NCI-H524 (cell line): ENCODE measurements at places on chromosomes 1 and 21.
A peak's percentile ranks its signal among the peaks of the same experiment; 100 is the strongest.

DNA sequence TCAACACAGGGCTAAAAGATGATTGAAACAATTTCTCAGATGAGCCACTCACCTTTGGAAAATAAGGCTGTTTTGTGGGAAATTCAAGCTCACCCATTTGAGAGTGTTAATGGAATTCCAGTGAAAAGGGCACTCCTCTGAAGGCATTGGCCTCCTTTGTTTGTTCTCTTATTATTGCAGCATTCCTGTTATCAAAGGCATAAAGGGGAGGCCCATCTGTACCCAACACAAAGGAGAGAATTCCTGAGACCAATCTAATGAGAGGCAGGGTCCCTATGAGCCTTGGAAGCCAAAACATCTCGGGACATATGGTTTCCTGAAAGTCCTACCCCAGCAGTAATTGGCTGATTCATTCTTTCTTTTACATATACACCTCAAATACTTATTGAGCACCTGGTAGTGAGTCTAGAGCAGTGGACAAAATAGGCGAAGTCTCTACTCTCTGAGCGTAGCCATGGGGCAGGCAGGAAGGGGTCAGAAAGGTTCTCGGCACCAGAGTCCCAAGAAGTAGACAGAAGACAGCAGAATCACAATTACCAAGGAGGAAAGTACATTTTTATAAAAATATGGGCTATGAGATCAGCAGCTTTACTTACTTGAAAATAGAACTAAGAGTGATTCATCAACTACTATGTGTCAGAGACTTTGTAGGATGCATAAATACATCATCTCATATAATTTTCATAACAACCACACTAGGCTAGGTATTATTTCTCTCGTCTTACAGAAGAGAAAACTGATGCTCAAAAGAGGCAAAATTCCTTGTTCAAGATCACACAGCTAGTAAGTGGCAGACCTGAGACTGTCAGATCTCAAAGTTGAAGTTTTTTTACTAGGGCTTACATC is 218.7 kb downstream of the DAB1 start:
- DNase-seq = no peak

DNA sequence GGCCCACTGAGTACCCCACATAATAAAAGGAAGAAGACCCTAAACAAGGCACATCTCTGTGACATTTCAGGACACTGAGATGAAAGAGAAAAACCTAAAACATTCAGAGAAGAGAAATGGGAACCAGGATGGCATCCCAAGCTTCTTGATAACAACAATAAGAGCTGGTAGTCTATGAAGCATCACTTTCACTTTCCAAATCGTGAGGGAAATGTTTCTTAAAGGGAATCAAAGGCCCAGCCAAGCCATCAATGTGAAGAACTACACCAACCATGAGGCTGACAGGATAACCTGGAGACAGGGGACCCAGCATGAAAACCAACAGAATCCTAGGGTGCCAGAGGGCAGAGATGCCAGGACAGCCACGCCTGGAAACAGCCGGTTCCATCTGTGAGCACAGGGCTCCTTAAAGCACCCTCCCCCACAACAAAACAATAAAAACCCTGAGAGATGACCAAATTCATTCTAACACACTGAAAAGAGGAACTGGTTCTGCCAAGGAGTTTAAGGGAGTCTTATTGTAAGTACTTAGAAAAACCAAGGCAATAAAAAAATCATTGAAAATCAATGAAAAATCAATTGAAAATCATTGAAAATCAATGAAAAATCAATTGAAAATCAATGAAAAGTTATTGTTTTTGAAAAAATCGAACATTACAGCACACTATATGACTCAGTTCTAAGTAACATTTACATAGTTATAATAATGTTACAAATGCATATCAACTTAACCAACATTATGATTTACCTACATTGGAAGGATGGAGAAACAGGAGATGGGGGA is 141.5 kb upstream of the ERG start:
- DNase-seq = no peak

- DNase-seq = no peak
Measured at GRCh38 chr1:16348414-16349182, 3.7 kb downstream of the FBXO42 start.

DNA sequence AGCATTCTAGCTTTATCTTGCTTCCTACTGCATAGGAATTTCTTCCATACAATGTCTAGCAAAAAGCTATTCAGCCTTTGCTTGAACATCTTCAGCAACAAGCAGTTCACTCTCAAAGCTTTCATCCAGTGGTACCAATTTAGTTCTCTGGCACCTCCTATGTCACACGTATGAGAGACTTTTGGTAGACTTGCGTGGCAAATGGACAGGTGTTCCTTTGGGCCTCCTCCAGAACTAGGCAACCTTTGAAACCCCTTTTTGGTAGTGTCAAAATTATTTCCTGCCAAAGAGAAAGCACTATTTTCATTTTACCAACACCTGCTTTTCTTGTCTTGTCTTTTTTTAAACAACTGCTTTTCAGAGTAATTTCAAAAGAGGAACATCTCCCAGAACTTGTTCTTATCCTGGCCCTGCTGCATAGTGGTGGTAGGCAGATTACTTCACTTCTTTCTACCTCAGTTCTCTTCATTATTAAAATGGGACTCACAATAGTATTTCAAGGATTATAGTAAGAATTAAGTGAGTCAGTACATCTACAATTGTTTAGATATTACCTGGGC is 122.4 kb downstream of the MAST2 start:
- DNase-seq = no peak

DNA sequence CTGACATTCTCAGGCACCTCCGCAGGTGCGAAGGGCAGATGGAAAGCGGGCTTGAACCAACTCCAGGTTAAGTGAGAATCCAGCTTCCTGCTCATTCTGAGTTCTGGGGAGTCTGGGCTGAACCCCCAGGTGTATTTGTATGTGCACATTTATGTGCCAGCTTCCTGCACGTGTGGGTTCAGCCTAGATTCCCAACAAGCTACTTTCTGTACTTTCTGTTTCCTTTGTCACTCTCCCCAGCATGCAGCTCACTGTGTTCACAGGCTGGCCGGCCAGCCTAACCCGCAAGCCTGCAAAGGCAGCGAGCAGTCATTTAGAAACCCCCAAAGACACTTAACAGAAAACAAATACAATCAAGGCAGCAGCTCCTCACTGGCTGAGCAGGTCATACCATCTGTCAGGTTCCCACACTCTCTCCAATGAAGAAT is 1.3 kb upstream of the IL19 start:
- no peak for DNase-seq

GRCh38 chr21:37136261-37136660 is 63.2 kb downstream of the TTC3 start:
- DNase-seq = no peak

DNA sequence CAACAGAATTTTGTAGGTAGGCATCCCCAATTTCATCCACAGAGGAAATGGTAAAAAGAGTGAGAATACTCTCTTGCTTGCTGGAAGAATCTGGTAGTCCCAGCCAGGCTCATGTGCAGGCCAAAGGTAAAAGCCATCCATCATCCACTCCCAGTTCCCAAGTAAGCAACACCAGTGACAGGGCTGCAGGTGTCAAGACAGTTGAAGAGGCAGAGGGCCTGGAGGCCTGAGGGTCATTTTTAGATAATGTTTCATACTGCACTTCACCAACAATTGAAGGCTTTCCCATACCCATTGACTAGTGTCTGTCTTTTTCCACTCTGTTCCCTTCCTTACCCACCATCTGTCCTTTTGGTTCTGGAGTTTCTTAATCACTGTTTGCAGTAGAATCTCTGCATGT is 141.7 kb upstream of the L1TD1 start:
- no peak for DNase-seq

GRCh38 chr1:80445033-80445432 is 1355.7 kb upstream of the ADGRL2 start:
- DNase-seq = no peak

DNA sequence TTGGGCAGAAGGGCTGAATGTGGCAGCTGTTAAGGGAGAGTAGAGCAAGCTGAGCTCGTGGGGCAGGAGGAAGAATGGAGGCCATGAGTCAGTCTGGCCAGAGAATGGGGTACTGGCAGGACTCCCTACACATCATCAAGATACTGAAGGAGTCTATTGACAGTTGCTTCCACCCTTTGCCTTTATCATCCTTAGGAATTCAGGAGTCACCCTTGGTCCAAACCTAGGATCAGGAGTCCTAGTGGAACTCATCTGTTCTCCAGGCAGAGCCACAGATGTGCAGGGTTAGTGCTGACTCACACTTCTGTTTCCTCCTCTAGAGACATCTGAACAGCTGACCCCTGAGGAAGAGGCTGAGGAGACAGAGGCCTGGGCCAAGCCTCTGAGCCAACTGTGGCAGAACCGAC is 18.7 kb upstream of the ST3GAL3 start:
- DNase-seq = no peak

DNA sequence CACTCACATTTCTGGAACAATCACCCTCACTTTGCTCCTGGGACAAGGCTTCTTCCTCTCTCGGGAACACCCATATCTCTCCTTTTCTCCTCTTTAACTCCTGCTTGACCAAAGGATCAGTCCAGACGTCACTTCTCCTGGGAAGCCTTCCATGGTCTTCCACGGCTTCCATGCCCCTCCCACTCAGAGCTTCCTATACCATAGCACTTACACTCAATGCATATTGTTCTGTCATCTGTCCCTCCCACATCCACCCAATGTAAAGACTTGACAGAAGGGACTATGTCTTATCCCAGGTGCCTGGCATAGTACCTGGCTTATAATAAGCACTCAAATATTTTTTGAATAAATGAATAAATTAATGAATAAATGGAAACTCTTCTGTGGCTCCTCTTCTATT is 28.2 kb downstream of the CD34 start:
- DNase-seq = no peak

GRCh38 chr1:34369701-34370455 is 193.2 kb downstream of the C1orf94 start:
- DNase-seq = no peak

DNA sequence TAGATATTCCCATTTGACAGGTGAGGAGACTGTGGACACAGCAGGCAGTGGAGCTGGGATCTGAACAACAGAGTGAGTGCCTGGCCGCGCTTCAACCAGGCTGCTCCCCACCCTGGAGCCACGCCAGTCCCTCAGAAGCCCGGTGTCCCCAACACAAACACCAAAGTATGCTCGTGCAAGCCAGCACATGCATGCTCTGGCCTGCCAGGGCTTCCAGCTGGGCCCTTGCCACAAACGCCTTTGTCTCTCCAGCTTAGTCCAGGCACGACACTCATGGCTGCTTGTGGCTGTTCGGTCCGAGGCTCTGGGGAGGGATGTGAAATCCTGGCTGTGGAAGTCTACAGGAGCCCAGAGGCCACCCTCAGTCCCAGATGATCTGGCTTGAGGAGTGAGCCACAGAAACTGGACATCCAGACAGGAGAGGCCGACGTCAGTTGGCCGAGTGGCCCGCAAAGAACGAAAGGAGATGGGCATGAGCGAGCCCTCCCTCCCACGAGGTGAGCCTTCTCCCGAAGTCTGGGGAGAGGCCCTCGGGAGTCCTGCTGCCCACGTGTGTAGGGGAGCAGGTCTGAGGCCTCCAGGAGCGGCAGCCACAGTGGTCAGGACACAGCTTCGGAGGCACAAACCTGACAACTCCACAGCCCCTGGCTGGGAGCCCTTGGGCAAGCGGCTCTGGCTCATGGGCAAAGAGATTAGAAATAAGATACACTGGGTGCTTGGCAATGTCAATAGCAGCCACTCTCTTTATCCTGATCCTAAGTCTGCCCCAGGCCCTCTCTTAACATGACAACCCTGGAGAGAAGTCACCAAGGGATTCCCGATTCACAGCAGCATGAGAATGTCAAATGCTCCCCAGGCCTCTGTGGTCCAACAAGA is 117.1 kb upstream of the IFFO2 start:
- no peak for DNase-seq

- no peak for DNase-seq
Measured at GRCh38 chr21:34989337-34990151, 59.6 kb downstream of the RUNX1 start.

DNA sequence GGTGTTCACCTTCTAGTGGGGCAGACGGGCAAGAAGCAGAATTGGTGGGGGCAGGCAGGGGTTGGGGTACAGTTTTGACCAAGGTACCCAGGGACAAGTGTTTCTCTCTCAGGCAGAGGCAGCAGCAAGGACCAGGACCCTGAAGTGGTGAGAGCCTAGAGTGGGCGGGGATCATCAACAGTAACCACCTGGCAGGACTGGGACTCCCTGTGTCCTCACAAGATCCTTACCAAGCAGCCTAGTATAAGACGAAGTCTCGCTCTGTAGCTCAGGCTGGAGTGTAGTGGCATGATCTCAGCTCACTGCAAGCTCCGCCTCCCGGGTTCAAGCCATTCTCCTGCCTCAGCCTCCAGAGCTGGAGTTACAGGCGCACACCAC is 3.2 kb upstream of the NADK start:
- DNase-seq = no peak

DNA sequence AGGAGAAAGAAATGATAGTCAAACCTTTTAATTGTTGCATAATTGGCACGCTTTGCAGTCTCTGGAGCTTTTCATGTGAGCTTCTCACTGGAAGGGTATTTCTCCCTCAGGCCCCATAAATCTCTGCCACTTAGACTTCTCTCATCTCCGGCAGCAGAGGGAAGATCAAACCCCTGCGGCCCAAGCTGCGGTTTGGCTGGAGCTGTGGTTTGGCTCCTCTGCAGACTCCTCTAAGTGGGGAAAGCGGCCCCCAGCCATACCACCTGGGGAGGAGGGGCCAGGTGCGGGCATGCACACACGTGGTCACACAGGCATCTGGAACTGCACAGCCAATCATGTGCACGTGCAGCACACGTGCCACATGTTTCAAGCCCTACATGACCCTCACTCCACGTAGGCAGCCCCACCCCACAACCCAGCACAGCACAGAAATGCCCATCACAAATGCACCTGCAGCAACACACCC is 58.3 kb downstream of the UBE2T start:
- DNase-seq = no peak

DNA sequence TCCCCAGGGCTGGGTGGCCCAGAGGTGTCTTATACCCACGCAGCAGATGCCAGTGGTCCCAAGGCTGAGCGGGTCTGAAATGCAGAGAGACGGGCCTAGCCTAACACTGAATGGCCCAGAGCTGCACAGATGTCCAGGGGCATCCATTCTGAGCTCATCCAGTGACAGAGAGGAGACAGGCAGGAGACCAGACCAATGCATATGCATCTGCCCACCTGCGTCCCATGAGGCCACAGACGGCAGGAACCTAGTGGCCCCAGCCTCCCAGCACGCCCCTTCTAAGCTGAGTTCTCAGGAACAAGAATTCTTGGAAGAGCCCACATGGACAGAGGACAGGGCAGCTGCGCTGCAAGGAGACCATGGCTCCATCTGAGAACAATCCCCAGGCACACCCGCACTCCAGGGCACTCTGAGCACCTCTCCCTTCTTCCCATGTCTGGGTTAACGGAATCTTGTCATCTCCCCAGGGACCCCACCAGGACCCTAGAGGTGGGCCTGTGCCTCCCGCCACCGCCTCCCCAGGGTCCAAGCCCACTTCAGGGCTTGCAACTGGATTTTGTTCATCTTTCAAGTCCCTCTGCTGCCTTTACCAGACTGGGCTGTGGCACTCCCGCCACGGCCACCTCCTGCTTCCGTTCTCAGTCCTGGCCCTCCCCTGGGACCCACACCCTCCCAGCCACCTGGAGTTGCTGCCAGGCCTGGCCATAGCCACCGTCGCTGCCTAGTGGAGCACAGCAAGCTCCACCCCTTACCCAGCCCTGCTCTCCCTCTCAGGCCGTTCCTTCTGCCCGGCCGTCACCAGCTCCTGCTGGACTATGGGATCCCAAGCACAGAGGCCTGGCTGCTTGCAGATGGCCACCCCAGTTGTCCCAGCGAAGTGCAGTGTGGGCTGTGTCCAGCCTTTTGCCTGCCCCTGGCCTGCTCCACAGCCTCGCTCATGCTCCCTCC is 3.3 kb downstream of the WNT3A start:
- DNase-seq = peak; percentile 76
